ENCODE measurements at places on chromosomes 12 and 14.

DNA sequence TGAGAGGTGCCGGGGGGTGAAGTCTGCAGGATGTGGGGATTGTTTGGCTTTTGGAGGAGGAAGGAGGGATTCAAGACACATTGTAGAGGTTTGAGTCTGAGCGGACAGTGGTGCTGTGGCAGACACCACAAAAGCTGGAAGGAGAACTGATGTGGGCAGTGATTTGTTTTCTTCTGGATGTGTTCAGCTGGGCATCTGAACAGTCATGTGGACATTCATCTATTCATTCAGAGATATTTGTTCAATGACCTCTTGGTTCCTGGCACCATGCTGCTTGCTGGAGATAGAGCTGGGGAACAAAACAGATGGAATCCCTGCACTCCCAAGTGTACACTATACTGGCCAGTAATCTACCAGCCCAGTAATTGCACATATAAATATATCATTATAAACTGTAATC lies 64.0 kb downstream of the PTPN11 start:
- DNase-seq: no peak

GRCh38 chr14:102929241-102930137 lies 7.0 kb downstream of the AMN start:
- no peak for DNase-seq

GRCh38 chr14:50792634-50793068 lies 38.3 kb downstream of the NIN start:
- DNase-seq: no peak

DNA sequence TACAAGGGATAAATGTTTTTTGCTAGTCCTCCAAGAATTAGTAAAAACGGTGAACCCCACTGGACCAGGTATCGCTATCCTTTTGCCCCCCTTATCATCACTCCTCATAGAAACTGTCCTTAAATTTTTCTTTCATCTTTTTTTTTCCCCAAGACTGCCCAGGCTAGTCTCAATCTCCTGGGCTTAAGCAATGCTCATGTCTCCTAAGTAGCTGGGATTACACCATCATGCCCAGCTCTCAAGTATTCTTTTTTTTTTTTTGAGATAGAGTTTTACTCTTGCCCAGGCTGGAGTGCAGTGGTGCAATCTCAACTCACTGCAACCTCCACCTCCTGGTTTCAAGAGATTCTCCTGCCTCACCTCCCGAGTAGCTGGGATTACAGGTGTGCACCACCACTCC lies 9.7 kb downstream of the IRF2BPL start:
- DNase-seq: no peak

- DNase-seq: no peak
Observed at GRCh38 chr12:52513736-52514135, 6.5 kb downstream of the KRT5 start.

Measured in DMS 273 treated with DMSO at 0.1 percent for 48 hours (cell line).